ENCODE measurements at places on chromosomes 7 and 10.

DNA sequence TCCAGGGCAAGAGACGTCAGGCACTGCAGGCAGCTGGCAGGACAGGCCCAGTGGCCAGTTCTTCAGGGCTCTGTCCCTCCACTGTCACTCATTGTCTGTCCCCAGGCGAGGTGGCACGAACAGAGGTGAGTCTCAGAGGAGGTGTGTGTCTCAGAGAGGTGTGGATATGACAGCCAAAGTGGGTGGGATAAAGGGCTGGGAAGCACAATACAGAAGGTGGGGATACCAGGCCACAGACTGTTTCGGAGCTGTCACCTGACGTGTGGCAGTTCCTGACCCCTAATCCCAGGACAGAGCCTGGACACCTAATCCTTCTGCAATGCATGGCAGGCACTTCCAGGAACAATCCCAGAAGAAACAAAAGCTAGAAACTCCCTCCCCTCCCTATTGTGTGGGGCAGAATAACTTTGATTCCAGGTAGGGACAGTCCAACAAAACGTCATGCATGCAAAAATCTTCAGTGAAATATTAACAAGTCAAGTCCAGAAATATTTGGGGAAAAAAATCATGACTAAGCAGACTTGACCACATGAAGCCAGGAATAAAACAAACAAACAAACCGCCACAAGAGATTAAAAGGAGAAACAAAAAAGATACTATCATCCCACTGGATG lies 11.6 kb downstream of the KLRG2 start:
- no peak for DNase-seq

DNA sequence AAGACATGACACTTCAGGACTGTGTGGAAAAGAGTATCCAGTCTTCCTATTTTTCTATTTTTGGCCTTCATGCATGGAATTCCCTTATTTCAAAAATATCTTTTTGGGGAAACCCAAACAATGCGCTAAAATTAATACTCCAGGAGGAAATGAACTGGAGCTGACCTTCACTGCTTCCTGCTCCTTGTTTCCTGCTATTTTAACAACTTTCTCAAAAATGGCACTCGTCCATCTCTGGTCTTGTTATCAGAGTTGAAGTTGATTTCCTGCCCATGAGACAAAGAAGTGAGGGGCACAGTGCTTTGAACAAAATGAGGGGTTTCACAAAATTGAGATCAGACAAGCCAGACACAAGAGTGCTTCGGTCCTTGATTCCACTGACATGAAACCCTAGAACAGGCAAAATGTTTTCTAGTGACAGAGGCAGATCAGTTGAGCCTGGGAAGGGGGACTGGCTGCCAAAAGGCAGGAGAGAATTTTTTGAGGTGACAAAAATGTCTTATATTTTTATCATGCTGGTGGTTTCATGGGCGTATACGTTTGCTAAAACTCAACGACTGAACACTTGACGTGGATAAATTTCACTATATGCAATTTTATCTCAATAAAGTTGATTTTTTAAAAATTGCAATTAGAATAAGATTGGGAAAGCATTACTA lies 193.2 kb downstream of the CREB5 start:
- no peak for DNase-seq

DNA sequence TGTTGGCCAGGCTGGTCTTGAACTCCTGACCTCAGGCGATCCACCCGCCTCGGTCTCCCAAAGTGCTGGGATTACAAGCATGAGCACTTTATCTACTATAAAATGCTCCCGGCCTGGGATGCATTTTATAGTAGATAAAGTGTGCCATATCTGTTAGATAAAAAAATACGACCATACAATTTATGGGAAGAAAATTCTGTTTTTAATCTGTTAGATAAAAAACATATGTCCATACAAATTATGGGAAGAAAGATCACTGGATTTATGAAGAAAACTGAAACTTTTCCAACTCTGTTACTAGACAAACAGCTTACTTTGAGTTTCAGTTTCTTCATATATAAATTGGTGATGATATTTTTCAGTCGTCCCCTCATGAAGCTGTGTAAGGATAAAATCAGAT lies 4.5 kb downstream of the TSPAN13 start:
- DNase-seq, result no peak

GRCh38 chr10:287814-288213 lies 152.6 kb downstream of the ZMYND11 start:
- no peak for DNase-seq

Measured in coronary artery (tissue), 2 donors.